MV-4-11 (cell line): ENCODE measurements at places on chromosomes 4 and X.
A peak's percentile ranks its signal among the peaks of the same experiment; 100 is the strongest.

DNA sequence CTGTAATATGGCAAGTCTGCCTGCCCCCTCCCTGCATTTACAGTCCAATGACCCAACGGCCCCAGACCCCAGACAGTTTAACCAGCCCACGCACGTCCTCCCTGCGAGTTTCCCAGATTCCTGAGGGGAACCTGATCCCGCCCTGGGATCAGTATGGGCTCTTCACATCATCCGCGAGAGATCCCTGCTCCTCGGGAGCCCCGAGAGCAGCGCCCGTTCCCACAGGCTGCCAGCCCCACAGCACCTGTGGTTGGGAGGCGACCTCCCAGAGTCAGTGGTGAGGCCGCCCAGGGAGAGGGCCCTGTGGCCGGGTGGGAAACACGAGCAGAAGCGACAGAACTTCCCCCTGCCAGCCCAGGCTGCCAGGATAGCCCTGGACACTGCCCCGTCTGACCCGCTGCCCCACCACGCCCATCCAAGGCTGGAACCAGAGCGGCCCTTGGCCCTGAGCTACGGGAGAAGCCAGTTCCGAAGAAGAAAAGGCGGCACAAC is 32.8 kb downstream of the TSC22D3 start:
- DNase-seq, result no peak

DNA sequence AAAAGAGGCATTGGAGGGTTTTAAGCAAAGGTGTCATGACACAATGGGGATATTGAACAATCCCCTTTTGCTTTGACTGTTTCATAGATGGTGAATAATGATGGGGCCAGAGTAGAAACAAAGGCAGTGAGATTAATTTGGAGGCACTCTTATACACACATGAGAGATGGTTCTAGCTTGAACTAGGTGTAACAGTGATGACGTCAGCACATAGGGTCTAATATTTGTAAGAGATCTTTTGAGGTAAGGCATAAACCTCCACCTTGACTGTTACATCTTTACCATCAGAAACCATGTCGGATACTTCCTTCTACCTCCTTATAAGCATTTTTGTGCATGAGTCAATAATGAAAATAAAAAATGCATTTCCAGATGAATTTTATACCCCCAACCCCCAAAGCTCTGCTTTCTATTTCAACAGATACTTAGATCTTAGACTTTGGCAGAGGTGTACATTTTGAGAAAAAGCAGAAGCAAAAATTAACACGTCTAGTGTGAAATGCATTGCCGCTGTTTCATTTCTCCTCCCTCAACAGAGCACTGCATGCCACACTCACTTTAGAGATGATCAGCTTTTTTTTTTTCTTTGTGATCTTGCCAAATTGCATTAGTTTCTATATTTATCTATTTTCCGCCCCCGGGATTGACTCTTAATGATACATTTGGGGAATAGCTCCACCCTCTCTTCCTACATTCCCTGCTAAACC is 87.2 kb downstream of the HS3ST1 start:
- peak; percentile 5 for DNase-seq

DNA sequence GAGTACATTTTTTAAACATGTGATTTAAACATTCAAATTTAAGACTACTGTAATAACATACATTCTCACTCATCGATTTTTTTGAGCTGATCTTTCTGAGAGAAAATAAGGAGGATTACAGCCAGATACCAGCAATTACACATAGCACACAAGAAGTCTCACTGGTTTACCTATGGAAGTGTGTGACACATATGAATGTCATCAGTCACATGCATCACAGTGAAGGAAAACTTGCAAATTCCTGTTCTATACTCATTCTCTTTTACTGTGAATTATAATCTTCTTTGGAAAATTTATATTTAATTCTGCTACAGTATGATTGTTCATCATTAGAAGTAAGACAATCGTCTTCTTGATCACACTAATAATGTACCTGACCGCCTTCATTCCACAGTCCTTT is 21.3 kb upstream of the BMP2K start:
- DNase-seq, result no peak

GRCh38 chr4:85607624-85608023 is 132.7 kb downstream of the ARHGAP24 start:
- no peak for DNase-seq

GRCh38 chrX:47221756-47222155 is 3.3 kb downstream of the CDK16 start:
- DNase-seq, result no peak

- no peak for DNase-seq
Measured at GRCh38 chr4:140743194-140743931, 12.8 kb downstream of the TBC1D9 start.

GRCh38 chr4:103673983-103674382 is 45.8 kb downstream of the TACR3 start:
- no peak for DNase-seq

- DNase-seq, result no peak
Measured at GRCh38 chrX:55695227-55696018, 22.1 kb upstream of the RRAGB start.

DNA sequence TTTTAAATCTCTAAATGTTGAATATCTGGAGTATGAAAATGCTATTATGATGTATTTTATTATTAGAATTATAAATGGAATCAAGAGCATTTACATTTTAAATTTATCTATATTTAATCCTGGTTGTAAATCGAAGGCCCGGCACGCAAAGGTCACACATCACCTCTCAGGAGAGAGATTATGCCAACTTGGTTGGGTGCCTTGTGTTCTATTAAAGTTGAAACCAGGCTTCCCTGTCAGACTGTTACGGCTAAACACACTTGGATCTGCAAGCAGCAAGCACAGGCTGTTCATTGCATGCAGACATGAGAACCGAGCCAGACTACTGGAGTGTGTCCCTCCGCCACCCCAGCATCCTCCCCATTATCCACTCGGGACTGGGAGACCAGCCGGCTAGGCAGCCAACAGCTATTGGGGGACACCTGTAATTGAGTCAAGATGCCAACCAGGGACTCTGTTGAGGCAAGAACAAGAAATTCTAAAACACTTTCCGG is 16.4 kb upstream of the SEL1L3 start:
- no peak for DNase-seq

DNA sequence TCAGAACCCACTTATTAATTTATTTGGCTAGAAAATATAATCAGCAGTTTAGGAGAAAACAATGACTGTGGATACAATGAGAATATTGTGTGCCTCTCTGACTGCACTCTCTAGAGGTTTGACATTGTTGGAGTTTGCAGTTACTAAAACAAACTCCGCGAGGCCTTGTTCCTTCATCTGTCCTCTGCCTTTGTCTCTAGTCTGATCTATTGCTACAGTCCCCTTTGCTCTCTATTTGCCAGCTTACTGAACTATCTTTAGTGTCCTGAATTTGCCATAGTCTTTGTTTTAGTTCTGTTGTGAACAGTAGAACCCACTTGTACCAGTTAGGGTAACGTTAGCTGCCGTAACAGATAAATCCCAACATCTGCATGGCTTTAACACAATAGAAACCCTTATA is 81.4 kb upstream of the RPS6KA3 start:
- DNase-seq, result no peak

DNA sequence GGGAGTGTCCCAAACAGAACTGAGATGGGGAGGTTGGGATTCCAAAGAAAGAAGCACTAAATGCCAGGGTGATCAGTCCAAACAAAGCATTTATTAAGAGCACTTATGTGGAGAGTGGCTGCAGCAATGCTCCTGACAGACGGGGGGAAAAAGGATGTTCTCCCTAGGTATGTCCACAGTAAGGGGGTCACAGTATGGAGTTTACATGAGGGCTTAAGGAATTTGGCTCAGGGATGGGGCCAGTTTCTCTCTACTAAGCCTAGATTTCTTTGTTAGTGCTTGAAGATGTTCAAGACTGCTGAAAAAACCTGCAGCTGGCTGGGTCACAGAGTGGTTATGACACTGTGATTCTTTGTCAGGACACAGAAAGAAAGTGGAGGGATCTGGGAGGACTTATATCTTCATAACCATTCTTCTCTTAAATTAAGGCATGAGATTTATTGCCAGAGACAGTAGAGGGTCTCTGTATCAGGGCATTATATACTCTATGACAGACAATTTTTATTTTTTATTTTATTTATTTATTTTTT is 1468.0 kb downstream of the C4orf33 start:
- DNase-seq, result no peak

DNA sequence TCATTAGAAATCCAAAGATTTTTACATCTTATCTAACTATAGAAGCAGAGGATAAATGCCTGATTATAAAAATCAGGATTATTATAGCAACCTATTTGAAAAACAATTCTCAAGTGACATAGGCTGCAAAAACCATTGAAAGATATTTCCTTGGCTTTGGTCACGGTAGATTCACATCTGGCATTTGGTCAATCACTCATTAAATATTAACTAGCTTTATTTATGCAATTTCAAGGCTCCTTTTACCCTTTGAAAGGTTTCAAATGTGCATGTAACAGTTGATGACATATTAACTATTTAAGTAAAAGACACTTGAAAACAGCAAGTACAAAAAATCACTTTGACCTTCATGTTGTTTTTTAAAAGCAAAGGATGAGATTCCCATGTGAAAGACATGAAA is 98.1 kb downstream of the MMRN1 start:
- no peak for DNase-seq

DNA sequence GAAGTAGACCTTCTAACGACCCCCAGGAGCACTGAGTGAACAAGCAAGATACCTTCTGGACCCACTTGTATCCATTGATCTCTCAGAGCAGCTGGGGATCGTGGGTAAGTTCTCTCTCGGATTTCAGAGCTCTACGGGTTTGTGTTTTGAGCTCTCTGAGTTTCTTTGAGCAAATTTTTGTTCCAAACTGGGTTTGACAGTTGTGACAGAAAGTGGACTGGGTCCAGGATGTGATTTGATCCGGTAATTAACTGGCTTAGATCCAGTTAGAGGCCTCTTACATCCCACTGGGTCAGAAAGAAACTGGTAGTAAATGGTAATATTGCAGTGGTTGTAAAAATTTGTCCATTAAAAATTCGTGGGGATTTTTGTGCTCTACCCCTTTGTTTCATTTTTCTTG is 459.2 kb downstream of the INPP4B start:
- DNase-seq, result no peak

DNA sequence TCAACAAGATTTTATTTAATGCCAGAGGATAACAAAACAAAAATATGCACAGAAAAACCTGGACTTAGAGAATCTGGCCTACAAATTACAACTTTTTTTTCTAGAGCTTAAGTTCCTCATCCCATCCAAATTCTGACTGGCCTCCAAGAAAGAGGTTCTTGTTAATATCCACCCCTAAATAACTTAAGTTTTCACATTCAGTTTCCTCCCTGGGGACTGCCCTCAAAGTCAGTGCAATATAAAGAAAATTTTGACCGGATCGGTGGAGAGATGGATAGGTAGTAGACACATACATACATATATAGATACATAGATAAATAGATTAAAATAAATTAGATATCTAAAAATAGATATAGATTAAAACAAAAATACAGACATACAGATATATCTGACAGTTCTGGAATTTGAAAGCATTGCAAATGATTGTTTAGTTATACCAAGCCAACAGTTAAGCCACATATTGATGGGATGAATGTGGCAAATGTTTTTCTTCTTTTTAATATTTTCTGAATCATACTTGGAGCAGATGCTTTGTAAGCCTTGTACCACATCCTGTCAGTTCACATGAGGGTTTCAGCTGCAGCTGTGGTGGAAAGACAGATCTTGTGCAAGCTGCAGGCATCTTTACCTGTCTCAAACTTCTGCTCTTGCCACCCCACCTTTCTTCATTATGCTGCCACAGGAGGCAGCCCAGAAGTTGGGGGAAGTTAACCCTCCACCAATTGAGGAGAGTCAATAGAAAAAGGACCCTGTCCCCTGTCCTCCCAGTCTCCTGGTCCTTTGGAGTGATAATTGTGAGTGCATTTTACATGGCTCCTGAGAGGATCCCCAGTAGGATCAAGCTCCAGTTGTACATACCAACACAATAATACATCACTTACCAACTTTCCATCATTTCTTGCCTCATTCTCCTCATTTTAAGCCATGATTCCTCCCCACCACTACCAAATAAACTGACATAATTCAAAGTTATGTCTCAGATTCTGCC is 58.5 kb upstream of the PRDM8 start:
- peak; percentile 81 for DNase-seq

DNA sequence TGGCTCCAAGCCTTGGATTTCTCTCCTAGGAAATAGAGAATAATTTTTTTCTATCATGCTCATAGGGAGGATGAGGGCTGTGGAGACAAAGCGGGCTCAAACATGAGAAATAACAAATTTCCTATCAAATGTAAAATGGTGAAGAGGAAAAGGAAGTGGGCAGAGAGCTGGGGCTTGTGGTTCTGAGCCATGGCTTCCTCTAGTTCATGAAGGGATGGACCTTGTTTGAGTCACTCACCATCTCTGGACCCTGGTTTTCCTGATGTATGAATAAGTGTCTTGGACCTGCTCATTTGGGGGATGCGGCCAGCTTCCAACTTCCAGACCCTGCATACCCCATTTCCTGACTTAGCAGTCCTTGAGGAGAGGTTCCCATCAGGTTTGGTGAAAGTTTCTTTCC is 63.0 kb downstream of the MSX1 start:
- DNase-seq, result peak; percentile 41

GRCh38 chr4:28259951-28260350 is 1399.3 kb downstream of the STIM2 start:
- DNase-seq, result no peak

GRCh38 chr4:79652232-79652631 is 244.2 kb upstream of the GK2 start:
- no peak for DNase-seq

GRCh38 chr4:68433582-68433981 is 13.7 kb upstream of the TMPRSS11E start:
- no peak for DNase-seq

- no peak for DNase-seq
Measured at GRCh38 chr4:152385551-152385950, 150.3 kb downstream of the FBXW7 start.

GRCh38 chrX:123809854-123810375 is 49.9 kb upstream of the XIAP start:
- DNase-seq, result no peak

DNA sequence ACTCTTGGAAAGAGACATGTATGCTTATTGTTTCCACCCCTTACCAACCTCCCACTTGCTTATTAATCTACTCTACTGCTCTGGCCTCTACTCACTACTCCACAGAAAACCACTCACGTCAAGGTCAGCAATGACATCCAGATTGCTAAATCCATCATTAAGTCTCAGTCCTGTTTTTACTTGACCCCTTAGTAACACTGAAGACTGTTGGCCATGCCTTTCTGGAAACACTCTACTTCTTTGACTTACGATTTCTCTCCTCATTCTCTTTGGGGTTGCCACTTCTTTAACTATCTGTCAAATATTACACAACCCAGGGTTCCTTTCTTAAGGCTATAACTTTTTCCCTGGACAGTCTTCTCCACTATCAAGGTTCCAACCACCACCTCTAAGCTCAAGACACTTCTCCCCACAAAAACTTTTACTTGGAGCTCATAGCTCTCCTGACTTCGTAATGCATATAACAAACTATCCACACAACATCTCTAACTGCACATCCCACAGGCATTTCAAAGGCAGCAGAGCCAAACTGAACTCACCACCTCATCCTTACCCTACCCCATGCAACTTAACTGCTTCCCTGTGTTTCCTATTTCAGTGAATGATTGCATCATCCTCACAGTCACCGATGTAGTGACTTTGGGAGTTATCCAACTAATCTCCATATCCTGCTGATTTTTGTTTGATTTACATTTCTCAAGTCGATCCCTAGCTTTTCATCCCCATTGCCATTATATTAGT is 15.8 kb upstream of the MAGEA4 start:
- no peak for DNase-seq

GRCh38 chr4:155271557-155271956 is 63.1 kb downstream of the NPY2R start:
- no peak for DNase-seq
